ENCODE measurements at places on chromosomes 5 and 9.
A peak's percentile ranks its signal among the peaks of the same experiment; 100 is the strongest.

DNA sequence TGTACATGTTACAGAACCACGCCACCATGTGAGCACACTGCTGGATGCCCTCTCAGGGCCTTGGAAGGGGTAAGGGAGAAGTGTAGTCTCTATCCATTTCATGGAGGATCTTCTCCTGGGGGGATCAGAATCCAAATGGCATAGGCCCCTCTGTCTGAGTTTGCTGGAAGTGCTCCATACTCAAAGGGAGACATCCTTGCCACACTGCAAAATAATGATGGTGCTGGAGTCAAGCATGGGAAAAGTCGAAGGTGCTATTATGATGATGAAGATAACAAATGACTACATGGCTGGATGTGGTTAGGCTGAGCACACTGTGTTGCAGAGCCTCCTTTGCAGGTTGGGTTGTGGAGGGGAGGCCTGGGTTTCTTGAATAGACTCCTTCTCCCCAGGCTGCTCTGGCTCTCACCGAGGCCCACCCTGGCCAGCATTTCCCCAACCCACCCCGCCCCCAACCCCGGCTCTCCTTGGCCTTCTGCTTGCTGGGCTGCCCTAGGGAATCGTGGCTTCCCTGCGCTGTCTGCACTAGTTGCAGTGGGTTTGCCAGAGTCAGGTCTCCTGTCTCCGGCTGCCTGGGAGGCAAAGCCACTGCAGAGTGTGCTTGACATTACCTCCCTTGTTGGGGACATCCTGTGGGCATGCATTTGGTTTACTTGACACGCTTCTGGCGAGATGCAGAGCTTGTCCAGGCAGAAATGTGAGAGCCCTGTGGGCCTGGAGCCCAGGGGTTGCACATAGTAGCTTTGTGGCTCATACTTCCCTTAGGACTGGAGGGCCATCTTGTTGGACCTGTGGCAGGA lies 3.0 kb downstream of the MVB12B start:
- no peak for DNase-seq

DNA sequence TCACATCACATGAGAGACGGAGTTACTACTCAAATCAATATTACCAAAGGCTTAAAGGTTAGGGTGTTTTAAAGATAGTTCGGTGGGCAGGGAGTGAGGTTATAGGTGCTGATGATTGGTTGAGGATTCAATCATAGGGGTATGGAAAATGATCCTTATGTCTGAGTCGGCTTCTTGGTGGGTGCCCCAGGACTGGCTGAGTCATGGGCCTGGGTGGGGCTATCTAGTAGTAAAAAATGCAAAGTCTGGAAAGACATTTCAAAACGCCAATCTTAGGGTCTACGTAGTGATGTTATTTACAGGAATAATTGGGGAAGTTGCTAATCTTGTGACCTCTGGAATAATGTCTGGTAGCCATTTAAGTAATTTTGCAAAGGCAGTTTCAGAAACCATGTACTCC lies 15.2 kb upstream of the SPIN1 start:
- no peak for DNase-seq

GRCh38 chr5:40549616-40550015 lies 130.1 kb upstream of the PTGER4 start:
- no peak for DNase-seq

DNA sequence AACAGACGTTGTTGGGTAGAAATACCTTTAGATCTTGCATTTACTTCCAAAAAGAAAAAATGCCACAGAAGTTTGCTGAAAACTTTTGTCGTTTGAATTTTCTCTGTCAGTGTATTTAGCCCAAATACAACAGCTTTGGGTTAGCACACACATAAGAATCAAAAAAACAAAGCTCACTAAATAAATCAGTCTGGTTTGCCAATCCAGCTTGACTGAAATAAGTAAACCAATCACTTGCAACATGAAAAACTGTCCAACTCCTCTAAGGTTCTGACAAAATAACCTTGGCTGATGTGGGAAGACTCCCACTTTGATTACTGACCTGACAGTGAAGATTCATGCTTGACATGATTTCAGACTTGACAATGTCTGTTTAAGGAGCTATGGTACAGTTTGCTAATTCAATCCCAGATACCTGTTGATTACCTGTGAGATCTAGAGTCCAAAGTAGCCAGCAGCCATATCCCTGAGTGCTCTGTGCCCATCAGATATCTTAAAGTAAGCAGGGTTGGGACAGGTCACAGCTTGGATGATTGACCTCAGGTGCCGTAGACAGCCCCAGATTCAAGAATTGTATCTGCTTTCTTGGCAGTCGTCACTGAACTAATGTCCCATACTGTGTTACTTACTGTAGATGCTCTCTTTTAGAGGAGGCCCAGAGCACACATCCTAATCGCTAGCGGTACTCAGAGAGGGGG lies 727 bp downstream of the IGIP start:
- DNase-seq: no peak

DNA sequence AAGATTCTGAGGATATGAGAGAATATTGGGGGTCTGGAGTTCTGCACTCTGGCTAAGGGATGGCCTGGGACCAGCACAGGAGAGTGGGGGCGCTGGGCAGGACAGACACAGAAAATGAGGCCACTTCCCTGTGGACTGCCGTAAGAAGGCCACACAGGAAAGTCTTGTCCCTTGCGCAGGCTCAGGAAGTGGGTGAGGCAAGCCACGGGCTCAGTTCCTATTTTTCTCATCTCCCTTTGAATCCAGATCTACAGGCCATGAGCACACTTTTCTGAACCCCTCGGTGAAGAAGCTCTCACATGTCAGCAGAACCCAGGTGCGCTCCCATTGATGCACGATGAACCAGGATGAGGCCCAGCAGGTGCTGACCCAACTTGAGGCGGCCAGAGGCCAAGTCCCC lies 207.4 kb downstream of the AGTPBP1 start:
- no peak for DNase-seq

- no peak for DNase-seq
Measured at GRCh38 chr5:22683050-22683449, 170.1 kb downstream of the CDH12 start.

- no peak for DNase-seq
Measured at GRCh38 chr5:44847206-44847852, 38.6 kb downstream of the MRPS30 start.

DNA sequence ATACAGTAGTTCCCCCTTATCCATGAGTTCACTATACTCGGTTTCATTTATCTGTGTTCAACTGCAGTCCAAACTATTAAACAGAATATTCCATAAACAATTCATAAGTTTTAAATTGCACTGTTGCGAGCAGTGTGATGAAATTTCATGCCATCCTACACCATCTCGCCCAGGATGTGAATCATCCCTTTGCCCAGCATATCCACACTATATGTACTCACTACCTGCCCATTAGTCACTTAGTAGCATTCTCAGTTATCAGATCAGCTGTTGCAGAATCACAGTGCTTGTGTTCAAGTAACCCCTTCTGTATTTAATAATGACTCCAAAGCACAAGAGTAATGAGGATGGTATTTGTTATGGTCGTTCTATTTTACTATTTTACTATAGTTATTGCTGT lies 51.5 kb downstream of the SHOC1 start:
- DNase-seq: no peak

- DNase-seq: no peak
Measured at GRCh38 chr9:72274916-72275315, 90.1 kb downstream of the ZFAND5 start.

- DNase-seq: peak; percentile 51
Measured at GRCh38 chr5:75053304-75054133, 1.2 kb upstream of the GCNT4 start.
